ENCODE measurements at places on chromosomes 2 and 18.
A peak's percentile ranks its signal among the peaks of the same experiment; 100 is the strongest.

DNA sequence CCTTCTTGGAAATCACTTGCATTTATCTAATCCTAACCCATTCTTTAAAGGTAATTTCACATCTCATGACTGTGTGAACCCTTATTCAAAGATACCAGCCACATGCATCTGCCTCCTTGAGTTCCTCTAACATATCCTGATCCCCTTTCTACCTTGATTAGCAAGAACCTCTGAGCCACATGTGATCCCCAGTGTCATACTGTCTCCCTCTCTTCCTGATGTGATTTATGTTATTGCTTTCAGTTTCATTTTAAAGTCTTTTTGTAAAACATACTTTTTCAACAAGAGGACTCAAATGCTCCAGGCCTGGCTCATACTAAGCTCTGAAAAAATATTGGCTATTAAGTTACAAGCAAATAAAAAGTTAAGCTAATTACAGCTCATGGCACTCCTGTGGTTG lies 470.1 kb downstream of the DLGAP1 start:
- no peak for DNase-seq

DNA sequence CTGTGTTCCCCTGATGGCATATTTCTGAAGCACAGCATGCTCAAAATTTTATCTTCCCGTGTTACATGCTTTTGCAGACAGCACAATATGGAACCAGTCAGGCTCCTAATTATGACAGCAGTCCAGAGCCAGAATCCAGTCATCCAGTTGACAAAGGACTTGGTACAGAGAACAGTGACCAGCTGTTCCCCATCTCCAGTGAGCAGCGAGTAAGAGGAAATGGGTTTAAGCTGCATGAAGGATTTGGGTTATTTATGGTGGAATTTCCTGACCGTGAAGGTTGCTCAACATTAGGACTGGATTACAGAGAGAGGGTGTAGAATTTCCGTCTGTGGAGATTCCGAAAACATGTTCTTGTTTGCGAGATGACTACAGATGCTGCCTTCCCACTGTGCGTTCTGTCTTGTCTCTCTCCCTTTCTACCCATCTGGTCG lies 24.4 kb downstream of the SGPP2 start:
- DNase-seq = no peak

DNA sequence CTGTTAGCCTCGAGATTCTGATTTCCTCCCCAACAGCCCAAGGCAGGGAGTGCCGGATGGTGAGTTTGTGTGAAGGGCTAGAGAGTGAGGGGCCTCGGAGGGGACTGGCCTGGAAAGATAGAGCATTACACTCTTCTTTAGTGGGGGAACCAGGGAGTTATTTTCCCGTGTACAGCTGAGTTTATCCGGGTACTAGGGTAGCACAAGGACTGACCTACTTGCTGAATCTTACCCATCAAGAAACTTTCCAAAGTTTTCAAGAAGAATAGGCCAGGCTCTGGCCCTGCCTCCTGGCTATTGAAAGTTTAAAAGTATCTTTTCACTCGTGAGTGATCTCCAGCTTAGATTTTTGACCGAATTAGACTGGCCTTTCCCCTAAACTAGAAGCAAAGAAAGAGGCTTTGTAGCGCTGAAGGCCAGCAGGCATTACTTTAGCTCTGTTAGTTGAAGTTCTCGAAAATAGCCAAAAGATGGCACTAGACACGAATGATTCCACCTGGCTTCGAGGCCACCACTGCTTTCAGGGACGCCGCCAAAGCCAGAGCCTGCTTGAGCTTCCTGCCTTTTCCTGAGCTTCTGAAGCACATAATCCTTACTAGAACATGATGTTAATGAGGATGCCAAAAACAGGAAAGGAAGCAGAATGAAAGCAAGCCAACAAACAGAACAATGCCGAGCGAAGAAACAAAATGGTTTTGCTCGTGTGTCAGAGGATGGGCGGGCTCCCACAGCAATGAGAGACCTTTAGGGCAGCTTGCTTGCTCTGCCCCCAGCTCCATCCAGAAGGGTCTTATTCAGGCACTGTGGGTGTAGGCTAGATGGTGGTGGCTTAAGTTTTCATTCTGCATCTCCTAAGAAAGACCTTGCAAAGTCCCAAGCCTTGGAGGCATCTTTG lies 55.8 kb downstream of the TSN start:
- DNase-seq = no peak

DNA sequence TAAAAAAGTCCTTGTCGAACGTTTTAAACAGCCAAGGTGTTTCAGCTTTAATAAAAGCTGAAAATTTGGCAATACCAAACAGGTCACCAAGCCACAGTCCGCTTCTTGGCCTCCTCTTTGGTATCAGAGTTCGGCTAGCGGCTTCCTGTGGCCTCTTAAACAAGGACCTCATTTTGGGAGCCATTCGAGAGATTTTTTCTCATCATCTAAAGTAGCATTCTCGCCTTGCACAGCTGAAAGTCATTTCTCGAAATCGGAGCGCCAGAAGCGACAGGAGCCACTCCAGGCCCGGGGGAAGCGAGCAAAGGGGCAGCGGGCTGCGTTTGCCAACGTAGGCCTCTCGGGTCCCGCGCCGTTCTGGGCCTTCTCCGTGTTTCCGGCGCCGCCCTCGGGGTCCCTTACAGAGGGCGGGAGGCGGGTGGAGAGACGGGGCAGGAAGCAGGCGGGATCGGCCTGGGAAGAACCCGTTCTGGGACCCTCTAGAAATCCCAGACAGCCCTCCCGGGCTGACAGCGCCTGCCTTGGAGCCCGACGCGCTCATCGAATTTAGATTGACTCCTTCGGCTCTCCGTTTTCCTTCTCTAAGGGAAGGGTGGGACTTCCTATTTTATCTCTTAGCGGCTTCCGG lies 522 bp upstream of the ZNF407 start:
- peak; percentile 41 for DNase-seq

DNA sequence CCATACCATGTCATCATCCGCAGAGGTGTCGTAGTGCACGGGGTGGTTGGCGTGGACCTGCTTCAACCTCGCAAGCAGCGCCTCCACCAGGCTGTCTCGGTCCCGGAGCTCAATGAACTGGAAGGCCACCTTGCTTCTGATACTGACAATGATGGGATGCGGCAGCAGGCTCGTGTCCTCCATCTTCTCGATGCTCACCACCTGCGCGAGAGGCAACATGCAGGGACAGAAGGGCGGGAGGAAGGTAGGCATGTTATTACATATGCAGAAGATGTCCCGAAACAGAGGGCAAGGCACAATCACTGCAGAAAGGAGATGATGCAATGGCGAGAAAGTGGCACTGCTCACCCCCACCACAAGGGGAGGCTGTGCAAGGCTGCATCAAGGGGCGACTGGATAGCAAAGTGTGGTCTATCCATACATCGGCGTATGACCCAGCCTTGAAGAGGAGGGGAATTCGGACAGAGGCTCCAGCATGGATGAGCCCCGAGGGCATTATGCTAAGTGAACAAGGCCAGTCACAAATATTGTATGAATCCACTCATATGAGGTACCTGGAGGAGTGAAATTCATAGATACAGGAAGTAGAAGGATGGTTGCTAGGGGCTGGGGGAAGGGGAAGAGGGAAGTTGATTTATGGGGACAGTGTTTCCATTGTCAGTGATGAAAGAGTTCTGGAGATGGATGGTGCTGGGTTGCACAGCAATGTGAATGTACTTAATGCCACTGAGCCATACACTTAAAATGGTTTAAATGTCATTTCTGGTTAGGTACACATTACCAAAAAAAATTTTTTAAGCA lies 36.6 kb downstream of the RPL31 start:
- DNase-seq = no peak

- DNase-seq = no peak
Measured at GRCh38 chr2:203835420-203835819, 32.2 kb upstream of the CTLA4 start.

GRCh38 chr18:76489081-76489480 lies 6.0 kb downstream of the ZNF516 start:
- no peak for DNase-seq

GRCh38 chr2:70986499-70987189 lies 8.0 kb downstream of the TEX261 start:
- no peak for DNase-seq

DNA sequence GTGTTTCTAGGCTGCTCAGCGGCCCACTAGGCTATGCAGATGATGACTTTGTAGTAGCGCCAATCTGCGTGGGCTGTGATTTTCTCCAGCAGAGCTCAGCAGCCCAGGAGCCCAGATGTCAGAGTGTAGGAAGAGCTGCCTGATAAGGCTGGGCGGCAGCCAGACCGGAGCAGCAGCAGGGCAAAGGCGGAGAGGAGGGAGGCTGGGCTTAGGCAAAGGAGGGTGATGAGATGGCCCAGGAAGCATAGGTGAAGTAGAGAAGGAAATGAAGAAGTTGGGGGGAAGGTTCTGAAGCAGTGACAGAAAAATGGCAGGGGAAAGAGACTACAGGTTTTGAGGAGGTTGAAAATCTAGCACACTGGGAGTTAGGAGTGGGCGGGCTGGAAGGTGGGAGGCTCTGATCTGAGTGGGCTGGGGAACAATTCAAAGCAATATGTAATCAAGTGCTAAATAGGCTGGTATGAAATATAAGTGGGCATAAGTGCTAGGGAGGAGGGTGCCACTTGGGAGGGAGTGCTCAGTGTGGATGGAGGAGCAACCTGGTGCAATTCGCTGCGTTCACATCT lies 50.6 kb upstream of the STPG4 start:
- no peak for DNase-seq

DNA sequence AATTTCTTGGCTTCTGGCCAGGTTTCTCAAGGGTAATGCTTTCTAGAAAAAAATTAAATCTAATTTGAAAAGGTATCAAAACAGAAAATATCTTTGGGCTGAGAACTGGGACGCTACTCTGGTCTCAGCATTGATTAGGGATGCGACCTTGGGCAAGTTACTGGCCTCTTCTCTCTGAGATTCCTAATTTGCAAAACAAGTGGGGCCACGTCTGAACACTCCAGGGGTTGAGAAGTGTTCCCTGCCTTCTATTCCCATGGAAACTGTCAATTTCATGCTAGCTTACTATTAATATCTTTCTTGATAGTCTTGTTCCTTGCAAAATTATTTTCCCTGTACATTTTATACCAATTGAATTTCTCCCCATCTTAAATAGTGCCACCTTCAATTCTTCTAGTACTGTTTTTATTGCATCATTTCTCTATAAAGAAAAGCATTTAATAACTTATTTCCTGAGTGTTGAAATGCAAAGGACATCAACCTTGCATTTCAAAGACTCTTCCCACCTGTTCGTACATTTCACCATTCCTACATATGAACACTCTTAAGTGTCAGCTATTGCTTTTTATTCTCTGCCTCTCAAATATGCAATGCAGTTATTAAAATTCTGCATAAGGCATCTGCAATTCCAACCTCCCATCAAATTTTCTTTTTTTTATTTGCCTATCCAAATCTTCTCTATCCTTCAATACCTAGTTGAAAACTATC lies 118.3 kb upstream of the DSEL start:
- no peak for DNase-seq

DNA sequence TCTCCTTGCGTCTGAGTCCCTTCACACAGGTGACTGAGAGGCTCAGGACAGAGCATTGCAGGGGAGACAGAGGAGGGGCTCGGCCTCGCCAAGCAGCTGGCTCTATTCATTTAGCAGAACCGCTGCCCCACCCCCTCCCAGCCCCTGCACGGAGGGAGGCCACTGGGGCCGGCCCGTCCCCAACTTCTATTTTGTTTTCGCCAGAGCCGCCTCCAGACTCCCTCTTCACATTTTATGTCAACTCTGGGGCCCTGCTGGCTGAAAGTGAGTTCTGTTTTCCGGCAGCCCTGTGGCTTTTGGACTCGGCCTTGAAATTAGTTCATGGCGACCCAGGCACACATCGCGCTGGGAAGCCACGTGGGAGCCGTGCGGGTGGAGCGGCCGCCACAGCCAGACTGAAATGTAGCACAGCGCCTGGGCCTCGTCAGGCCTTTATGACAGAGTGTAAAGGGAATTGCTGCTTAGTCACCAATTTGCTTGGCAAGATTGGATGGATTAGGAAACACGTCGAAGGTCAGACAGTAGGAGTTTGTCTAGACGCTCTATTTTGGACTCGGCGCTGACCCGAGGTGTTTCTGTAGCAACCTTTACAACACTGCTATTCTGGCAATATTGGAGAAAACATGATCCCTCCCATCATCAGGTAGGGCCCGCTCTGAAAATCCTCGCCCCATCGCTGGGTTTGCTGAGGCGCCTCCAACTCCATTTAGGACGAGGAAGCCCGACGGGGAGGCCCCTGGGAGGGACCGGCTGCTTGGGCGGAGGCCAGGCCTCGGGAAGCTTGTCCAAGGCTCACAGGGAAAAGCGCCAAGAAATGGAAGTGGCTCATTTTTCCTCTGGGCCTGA lies 90.7 kb upstream of the CTDP1 start:
- DNase-seq = no peak

DNA sequence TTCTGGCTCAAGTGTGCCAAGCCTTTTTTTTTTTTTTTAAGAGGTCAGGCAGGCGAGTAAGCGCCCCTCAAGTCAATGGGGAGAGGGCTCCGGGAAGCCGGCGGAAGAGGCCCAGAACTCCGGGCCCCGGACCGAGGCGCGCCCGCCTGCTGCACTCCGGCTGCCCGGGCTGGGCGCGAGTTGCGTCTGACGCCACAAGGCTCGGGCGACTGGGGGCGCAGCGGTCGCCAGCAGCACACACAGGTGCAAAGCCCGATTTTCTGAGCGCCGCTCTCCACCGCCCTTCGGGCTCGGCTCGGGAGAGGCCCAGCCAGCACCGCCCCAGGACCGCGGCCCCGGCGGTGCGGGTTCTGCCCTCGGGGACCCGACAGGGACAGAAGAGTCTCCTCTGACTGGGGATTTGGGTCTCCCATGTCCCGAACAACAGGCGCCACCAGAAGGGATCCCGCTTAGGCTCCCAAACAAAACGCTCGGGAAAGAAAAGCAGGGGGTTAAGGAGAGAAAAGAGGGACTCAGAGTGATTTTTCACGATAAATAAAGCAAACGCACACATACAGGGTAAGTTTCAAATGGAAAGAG lies 787 bp downstream of the ERBB4 start:
- no peak for DNase-seq

GRCh38 chr2:18506883-18507509 lies 53.5 kb downstream of the RDH14 start:
- DNase-seq = no peak

GRCh38 chr2:41930807-41931566 lies 116.8 kb upstream of the PKDCC start:
- DNase-seq = no peak

- DNase-seq = no peak
Measured at GRCh38 chr18:10475654-10476291, 21.3 kb downstream of the APCDD1 start.

- no peak for DNase-seq
Measured at GRCh38 chr2:67437114-67437513, 40.0 kb downstream of the ETAA1 start.

DNA sequence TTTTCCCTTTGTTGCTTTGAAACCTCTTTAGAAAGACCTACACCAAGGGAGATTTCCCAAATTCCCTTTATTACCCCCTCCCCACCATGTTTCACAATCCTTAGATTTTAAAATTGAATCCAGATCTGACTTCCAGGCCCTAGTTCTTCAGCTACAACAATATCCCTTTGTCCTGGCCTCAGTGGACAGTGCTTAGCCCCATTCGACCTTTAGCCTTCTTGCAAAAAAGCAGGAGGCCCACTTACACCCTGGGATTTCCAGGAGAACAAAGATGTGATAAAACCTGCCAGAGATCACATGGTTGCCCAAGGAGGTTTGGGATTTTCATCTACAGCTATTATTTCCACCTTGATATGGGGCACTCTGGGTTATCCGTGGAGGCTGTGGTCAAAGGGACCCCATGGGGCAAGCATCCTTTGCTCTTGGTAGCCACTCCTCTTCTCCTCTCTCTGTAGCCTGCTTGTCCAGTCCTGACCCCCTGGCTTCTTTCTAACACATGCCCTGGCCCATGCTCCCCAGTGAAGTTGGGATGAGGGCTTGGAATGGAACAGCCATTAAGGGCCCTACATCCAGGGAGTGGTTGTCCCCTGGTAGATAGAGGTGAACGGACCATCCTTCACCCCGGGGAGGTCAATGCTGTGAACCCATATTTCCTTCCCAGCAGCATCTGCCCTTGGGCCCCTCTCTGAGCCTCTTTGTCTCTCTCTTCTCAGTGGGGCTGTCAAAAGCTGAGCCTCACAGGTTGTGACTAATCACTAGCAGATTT lies 267.4 kb downstream of the DYSF start:
- no peak for DNase-seq
